ENCODE measurements at places on chromosomes 1 and 21.
A peak's percentile ranks its signal among the peaks of the same experiment; 100 is the strongest.

DNA sequence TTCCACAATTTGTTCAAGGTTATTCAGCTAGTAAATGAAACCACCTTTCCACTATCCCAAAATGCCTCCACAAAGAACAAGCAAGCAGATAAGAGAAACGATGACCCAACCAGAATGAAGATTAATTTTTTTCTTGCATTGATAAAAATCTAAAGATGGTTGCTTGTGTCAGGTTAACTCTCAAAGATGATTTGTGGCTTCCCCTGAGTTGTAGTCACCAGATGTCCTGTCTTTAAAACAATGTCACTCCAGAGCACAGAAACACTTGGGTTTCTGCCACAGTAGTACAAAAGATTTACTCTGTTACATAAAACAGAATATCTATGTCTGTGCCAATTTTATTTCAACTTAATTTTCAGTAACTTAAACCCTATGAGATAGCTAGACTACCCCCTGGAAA lies 11.4 kb upstream of the CCDC17 start:
- DNase-seq: no peak

DNA sequence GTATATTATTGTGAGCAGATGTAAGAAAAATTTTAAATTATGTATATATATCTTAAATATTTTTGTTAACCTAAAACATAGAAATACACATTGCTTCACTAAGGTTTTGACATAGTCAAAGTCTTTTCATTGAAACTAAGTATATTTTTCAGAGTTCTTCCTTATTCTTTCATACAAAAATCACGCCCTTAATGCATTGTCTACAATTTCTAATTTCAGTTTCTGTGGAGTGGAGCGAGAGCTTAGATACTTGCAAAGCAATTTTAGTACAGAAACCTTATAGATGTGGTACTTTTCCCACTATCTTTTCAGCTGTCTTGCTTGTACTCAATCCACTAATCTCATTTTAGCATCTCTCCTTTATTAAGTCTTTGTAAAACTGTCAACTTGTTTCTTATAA lies 63.2 kb downstream of the CD58 start:
- DNase-seq: no peak

GRCh38 chr1:12309783-12310742 lies 80.2 kb downstream of the VPS13D start:
- peak; percentile 24 for DNase-seq

DNA sequence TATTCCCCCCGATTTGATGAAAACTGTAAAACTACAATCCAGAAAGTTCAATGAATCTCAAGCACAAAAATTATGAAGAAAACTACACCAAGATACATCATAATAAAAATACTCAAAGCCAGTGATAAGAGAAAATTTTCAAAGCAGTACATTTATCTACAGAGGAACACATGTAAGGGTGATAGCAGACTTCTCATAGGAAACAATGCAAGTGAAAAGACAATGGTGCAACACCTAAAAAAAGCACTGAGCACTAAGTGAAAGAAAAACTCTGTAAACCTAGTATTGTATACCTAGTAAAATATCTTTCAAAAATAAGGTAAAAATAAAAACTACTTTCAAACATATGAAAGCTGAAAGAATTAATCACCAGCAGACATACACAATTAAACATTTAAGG lies 76.1 kb upstream of the IRF2BP2 start:
- peak; percentile 16 for DNase-seq

- DNase-seq: no peak
Measured at GRCh38 chr1:155004352-155005075, 1.9 kb downstream of the ZBTB7B start.

DNA sequence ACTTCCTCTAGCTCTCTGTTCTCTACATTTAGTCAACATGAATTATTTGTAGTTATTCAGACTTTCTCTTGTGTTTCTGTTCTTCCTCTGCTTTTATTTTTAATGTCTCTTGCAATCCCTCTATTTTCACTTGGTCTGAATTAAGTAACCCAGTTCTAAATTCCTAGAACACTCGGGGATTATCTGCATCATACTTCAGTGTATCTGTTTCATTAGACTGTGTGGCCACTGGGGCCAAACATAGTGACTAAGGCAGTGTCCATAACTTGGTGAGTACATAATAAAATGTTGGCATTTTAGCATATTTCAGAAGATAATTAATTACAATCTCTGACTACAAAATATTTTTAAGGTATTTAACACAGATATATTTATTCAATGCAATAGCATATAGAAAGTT lies 1087.2 kb upstream of the B3GALT2 start:
- DNase-seq: no peak

DNA sequence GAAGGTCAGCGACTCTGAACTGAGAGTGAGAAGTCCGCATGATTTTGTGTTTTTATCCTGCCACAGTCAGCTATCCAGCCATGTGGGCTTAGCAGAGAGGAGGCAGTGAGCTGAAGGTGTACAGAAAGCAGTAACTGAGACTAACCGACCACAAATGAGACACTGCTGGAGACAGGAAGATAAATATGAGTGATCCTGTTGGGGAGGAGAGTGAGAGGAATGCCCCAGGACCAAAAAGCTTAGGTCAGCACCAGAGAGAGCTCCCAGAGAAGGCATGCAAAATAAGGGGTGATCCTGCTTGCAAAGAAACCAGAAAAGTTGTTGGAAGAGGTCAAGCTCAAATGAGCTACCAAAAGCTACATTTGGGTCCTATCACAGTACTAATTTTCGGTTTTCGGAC lies 63.7 kb downstream of the HLCS start:
- DNase-seq: peak; percentile 9

DNA sequence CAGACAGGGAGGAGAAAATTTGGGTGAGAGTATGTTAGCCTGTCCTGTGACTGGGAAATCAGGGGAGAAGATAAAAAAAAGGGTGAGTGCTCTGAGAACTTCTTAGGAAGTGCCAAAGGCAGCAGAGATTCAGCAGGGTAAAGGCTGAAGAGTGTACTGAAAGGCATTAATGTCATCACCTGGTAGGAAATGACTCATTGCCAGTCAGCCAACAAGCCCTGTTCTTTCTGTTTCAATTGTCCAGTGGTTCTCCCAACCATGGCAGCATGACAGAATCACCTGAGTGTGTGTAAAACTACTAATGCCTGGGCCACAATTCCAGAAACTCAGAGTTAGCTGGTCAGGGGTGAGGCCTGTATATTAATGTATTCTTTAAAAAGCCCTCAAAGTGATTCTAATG lies 83.5 kb downstream of the INTS7 start:
- peak; percentile 79 for DNase-seq

GRCh38 chr1:116827607-116828105 lies 73.4 kb downstream of the CD2 start:
- no peak for DNase-seq

DNA sequence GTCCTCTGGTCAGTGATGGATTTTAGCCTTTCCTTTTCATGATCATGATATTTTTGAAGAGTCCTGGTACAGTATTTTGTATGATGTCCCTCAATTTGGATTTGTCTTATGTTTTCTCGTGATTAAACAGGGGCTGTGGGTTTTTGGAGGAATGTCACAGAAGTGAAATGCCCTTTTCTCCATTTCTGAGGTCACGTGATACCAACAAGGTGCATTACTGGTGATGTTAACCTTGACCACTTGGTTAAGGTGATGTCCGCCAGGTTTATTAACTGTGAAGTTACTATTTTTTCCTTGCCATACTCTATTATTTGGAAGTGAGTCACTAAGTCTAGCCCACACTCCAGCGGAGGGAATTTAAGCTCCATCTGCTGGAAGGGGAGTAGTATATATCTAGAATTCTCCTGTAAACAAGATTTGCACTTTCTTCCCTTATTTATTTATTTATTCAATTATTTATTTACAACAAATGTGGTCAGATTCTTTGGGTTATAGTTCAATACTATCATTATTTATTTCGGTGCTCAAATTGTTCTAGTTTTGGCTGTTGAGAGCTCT lies 123.4 kb downstream of the HIVEP3 start:
- DNase-seq: peak; percentile 77

GRCh38 chr1:203158423-203158822 lies 17.2 kb downstream of the MYBPH start:
- no peak for DNase-seq

DNA sequence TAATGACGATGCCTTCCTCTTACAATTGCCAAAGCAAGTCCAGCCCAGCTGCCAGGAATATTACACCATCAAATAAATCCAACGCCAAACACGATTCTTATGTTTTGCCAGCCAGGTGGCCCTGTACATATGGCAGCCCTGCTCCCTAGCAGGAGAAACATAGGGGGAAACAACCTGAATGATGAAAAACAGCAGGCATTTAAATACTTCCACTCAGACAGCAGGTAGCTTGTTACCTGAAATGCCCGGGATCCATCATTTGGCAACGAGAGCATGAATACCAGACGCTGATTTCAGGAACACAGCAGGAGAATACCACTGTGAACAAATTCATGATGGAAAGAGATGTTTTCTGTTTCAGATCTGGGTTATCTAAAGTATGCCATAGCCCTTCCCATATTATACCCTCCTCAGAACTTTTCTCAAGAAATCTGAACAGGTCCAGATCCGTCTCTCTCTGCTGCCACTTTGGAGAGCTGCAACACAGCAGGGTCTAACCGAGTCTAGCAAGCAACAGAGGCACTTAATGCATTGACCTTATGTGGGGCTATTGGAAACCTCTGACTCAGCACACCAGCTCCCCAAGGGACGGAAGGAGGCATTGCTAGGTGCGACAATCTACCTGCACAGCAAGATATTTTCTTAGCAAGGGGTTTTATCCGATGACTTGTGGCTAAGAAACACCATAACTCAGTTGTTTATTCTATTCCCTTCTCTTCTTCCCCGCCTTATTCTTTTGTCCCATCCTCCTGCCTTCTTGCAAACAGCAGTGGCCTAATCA lies 166.3 kb downstream of the BARHL2 start:
- DNase-seq: no peak

DNA sequence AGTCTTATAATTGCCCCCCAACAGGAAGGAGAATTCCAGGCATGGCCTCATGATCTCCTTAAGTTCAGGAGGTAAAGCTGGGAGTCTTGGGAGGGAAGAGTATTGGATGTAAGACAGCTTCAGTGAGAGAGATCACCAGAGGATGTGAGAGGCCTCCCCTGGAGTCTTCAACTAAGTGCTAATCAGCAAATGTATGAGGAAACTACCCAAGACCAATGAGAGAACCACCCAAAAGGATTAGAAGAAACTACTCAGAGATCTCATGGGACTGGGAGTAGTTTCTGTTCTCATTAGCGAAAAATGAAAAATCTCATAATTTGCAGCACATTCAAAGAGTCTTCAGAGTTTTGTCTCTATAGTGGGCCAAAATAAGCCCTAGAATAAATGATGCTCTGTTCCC lies 36.6 kb upstream of the WNT2B start:
- no peak for DNase-seq

DNA sequence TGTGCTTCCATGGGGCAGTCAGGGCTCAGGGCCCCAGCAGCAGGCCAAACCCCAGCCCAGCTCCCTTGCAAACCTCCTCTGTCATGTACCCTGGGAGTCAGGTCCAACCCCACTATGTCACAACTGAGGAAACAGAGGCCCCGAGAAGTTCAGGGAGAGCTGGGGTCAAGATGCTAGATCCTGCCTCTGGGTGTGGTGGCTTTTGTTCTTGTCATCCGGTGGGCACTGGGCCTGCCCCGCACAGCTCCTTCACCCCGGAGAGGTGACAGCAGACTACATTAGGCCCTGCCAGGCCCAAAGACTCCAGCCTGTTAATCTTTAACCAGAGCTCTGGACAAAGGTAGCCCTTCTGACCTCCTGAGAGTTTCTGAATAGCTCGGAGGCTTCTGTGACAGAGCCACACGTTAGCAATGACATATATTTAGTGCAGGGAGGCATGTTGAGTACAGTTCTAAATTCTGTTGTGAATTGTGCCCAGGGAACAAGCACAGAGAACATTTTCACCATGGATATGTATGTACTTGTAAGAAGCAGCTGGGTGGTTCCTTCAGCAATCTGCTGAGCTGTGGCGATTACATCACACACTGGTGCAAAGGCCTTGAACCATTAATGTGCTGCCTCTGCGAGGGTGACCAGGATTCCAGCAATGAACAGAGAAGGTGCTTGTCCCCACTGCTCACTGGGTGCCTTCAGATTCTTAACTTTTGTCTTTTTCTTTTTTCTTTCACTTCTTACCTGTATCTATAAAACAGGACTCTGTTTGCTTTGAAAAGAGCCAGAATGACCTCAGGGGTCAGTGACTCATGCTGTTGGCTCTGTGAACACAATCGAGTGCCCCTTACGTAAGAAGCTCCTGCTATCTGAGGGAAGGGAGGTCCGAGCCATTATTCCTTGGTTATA lies 102.8 kb downstream of the RHOU start:
- peak; percentile 91 for DNase-seq

DNA sequence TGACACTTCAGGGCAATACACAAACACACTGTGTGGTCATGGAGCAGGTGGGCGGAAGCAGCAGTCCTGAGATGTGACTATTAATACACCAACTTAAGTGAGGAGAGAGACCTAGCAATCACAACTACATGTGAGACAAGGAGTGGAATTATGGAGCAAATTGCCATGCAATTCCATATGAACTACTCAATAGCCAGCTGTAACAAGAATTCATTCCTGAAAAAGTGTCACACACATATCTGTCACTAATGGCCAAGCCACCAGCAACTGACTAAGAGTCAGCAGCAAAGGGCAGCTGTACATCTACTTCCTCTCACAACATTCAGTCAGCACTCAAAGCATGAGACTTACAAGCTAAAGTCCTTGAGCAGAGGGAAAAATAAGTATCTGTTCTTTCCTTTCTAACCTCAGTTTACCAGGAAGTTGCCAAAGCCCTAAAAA lies 46.2 kb downstream of the GPR3 start:
- DNase-seq: no peak

DNA sequence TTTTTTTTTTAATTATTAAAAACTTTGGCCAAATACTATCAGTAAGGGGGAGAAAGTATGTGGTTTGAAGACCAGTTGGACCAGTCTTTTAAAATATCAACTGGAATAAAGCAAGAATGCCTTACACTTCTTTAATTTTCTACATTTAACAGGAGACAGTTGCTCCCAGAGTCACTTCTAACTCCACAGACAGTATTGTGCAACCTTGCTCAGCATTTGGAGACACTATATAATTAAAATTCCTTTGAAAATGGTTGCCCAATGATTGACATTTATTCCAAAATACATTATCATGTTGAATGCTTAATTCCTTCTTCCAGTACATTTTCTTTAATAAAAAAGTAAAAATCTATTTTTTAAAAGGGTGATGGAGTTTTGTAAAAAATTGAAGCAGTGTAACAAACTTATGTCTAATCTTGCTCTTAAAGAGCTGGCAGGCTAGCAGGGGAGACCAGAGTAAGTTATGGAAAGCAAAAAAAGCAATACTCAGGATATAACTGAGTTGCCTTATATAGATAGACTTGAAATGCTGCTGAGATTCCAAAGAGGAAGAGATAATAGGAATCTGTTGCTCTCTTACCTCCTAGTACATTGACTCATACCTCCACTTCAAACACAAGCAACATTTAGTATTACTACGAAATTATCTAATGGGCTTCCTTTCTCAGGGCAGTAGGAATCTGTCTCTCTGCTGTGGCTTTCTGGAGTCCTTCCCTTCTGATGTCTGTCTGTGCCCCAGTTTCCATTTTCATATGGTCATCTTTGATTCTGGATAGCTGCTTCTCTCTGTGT lies 69.7 kb upstream of the RGL1 start:
- DNase-seq: peak; percentile 22
